Stimulated activated naive B cell treated with anti-CD40 and anti-IgM and Interleukin-4, amounts not matched to agents 10 μg/mL and 1 μg/mL and 100 μg/mL, for 72 hours (primary cell): ENCODE measurements at places on chromosomes 1 and 21.

GRCh38 chr1:232704694-232705680 is 75.1 kb upstream of the SIPA1L2 start:
- no peak for DNase-seq

- DNase-seq, result no peak
These were observed 21.6 kb upstream of the RGL1 start for GRCh38 chr1:183783342-183783741.

GRCh38 chr1:35431173-35431599 is 126.0 kb downstream of the KIAA0319L start:
- no peak for DNase-seq

DNA sequence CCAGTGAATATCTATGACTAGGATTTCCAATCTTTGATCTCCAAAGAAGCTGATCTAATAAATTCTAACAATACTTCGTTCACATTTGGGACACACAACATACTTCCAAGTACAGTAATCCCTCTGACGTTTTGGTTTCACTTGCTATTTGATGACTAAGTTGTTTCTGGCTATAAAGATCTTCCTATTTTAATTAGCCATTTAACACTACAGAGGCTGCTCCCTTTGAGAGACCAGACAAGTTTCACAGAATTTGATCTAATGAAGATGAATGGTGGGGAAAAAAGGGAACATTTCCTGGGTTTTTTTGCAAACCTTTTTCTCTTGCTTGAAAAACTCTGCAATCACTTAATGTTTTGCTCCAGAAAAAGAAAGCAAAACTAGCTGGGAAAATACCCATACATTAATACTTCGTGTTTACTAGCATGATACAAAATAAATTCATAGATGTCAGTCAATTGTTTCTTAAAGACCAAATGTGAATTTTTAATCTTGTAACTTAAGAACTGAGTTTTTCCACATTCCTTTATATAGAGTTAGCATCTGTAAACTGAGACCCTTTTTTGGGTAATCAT is 28.0 kb upstream of the GLIS1 start:
- no peak for DNase-seq

DNA sequence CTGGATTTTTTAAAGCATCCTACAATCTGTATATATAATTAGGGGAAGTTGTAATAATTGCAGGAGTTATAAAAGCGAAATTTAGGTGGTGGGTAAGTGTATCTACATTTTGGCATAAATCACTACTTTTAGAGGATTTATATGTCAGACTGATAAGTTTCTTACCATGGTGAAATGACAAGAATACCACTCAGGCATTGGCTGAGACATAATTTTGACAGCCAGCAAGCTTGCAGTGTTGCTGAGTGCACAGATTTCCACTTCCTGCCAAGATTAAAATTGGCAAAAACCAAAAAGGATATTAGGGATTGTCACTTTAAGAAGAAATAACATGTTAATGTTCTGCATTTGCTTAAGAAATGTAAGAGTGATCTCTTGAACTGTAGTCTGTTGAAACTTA is 28.2 kb downstream of the NFIA start:
- no peak for DNase-seq

DNA sequence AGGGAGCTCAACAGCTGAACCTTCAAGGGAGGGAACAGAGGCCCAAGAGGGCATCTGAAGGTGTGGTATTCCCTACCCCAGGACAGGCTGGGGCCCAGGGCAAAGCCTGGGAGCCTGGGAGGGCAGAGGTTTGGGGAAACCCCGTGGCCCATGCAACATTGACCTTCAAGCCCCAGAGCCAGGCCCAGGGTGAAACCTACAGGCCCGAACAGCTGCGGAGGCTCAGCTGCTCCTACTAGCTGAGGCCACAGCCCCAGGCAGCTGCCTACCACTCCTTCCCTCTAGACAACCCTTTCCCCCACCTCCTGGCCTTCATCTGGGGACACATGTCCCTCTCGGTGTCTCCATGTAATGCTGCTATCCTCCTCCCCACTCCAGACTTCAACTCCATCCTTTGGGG is 3.2 kb downstream of the LAD1 start:
- no peak for DNase-seq

DNA sequence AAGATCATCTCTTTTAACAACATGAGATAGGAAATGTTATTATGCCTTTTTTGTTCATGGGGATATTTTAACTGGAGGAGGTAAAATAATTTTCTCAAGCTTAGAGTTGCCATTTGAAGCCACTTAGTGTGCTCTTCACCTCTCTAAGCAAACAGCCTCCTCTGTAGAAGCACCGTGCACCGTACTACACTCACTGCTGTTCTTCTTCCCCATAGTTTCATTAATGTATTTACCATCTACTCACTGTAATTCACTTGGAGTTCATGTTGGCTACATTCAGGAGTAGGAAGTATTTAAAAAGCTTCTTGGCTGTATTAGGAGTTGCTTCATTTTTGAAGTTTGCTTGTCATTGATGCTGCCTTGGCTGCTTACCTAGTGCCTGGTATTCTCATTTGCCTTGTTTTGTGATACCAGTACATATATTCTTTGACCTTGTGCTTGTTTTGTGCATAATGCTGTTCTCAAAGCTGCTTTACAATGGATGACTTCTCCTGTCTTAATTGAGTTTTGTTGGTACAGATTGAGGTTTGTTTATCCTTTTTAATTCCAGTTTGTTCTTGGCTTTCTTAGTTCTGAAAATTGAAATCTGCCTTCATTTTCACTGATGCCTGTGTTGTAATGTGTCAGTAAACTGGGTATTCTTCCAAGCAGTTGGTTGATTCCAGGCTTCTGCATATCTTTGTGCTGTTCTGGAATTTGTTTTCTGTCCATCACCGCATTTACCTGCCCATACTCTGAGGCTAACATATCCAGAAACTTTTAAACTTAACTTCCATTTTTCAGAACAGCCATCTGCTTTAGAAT is 240.4 kb downstream of the HMCN1 start:
- no peak for DNase-seq

DNA sequence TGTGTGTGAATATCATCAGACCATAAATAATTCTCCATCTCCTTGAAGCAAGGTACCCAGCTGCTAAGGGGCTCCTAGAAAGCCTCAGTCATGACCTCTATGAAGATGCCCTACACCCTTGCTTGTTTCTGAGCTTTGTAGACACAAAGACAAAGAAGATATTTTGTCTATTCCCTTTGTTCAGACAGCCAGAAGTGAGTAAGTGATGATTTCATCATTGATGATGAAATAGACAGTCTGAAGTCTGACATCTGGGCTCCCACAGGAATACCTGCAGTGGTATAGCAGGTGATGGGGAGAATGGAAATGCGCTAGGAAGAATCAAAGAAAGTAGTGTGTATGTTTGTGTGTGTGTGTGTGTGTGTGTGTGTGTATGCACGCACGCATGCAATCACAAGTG is 82.2 kb upstream of the DPT start:
- DNase-seq, result no peak

- DNase-seq, result no peak
These were observed 54.2 kb downstream of the NMNAT2 start for GRCh38 chr1:183363972-183364371.

DNA sequence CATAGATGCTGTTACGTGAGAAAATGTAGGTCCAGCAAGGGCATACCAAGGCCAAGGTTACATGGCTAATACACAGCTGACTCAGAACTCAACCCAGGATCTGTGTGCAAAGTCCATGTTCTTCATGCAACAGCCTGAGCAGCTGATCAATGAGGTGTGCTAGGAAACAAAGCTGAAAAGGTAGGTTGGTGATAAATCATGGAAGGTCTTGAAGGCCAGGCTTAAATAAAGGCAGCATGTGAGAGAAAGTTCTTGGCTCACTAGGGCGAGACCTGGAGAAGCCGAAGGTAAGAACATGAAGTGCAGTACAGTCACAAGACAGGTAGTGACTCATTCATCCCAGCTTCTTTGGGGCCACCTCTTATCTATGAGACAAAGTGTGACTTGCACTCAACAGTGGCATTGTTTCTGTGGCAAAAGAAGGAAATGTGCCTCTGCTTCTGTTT is 33.4 kb downstream of the TLR5 start:
- no peak for DNase-seq

DNA sequence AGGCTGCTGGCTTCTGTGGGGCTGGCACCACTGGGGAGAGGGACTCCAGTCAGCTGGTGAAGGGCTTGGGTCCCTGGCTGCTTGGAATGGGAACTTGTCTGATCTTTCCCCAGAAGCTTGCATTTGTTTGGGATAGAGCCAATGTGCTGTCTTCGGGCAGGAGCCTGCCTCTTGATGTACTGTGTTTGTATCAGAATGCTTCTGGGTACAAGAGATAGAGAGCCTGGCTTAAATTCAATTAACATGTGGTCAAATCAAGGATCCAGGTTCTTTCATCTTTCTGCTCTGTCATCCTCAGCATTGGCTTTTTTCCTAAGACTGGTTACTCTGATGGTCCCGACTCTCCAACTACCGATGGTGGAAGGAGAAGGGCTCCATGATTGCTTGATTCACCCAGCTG is 16.0 kb upstream of the PROK1 start:
- no peak for DNase-seq

- DNase-seq, result no peak
These were observed 244.9 kb downstream of the ZNF648 start for GRCh38 chr1:181816608-181817007.

DNA sequence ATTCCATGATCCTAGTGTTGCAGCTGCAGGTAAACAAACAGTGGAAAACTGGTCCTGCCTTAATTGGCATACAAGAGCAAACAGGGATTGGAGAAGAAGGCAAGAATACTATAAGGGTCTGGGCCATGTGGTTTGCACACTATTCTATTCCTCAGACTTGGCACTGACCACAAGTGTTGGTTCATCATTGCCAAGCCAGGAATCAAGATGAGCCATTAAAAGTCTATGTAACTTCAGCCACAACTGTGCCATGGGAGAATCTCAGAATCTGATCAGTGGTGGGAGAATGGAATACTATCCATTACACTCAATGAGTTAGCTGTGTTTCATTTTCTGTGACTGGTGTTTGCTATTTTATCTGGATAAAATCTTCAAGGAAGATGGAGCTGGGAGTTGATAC is 26.2 kb upstream of the FCER1A start:
- DNase-seq, result no peak

GRCh38 chr1:58874757-58875755 is 91.2 kb upstream of the JUN start:
- DNase-seq, result no peak
